ENCODE measurements at places on chromosomes 7 and 10.

DNA sequence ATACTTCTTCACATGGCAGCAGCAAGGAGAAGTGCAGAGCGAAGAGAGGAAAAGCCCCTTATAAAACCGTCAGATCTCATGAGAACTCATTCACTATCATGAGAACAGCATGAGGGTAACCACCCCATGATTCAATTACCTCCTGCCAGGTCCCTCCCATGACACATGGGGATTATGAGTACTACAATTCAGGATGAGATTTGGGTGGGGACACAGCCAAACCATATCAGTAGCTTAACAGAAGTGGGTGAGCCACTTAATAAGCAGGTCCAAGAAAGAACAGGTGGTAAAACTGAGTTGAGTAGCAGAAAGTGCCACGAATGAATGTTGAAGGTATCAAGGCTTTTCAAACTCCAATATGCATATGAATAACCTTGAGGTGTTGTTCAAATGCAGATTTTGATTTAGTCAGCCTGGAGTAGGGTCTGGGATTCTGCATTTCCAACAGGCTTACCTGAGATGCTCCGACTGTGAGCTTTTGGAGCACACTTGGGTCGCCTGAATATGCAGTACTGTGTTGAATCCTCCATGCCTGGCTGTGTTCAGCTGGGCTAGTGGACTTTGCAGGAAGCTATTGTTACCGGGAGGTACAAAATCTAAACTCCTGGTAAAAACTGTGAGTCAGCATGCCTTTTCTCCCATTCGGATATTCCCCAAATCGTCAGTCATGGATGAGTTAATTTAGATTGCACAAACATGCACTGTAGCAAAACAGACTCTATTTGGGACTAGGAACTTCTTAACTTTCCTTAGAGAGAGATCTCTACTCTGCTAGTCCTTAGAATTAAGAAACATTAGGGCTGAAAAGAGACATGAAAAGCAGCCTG is 69.0 kb upstream of the PRKCQ start:
- DNase-seq: no peak

GRCh38 chr7:120539321-120539720 is 266.3 kb downstream of the KCND2 start:
- no peak for DNase-seq

DNA sequence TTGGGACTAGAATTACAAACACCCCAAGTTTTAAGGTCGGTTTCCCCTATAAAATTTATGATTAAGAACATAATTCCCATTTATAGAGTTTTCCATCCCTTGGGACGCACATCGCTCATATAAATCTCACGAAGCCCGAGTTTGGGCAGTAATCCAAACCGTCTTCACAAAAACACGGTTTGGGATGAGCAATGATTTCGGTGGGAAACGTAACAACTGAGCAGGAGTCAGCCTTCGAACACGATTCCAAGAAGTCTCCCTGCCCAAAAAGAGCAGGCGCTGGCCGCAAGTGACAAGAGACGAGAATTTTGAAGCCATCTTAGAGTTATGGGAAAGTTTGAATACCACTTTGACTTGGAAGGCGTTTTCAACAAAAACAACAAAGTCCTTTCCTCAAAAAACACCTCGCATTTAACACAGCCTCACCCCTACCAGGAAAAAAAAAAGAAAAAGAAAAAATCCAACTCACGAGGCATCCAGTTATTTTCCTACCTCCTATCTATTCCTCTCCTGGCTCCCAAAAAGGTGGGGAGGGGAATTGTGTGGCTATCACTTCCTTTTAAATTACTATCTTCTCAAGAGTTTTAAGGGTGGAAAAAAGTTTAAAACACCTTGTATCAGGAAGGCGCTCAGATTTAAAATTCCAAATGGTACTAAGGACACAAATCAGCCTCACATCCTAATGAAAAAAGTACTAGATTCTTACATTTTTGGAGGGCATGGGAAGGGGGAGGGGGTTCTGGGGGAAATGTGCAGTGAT is 1.6 kb downstream of the SEPHS1 start:
- DNase-seq: no peak

GRCh38 chr10:72066318-72067284 is 21.8 kb downstream of the SPOCK2 start:
- no peak for DNase-seq

DNA sequence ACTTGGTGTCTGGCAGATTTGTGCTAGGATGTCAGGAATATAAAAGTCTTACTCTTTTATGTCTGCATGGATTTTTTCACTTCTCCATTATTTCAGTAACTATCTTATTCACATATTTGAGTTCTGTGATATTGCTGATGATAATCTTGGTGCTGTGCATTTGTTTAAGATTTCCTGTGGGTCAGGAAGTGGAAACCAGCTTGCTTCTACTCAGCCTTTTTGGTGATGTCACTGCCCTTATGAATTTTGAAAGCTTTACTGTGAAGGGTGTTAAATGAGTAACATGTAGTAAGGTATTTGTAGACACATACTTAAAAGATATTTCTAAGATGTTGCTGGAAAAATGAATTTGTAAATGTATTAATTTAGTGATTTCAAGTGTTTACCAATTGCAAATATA is 69.5 kb upstream of the VOPP1 start:
- no peak for DNase-seq

GRCh38 chr7:114649689-114650088 is 235.1 kb downstream of the FOXP2 start:
- no peak for DNase-seq

DNA sequence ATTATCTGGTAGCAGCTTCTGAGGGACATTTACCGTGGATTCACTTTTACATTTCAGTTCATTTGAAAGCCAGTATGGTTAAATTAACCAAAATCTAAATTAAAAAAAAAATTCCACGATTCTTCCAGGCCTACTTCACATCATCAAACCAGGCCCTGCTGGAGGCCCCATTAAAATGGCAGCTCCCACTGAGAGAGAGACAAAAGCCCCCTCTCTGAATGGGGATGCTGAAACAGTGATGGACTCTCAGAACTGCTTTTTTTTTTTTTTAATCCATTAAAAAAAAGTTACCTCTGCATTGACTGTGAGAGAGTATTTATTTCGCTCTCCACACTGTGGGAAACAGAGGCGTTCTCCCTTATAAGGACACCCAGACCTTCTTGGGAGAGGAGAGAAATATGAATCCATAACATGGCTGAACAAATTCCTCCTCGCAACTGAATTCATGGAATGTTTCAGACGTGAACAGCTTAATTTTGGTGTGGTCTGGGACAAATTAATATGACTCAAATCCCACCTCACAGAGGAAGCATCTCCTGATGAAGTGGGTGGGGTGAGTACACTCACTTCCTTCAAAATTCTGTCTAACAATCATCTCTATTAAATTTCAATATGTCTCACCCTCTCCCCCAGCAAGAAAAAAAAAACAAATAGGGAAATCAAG is 73.5 kb downstream of the SAMD9 start:
- DNase-seq: no peak

DNA sequence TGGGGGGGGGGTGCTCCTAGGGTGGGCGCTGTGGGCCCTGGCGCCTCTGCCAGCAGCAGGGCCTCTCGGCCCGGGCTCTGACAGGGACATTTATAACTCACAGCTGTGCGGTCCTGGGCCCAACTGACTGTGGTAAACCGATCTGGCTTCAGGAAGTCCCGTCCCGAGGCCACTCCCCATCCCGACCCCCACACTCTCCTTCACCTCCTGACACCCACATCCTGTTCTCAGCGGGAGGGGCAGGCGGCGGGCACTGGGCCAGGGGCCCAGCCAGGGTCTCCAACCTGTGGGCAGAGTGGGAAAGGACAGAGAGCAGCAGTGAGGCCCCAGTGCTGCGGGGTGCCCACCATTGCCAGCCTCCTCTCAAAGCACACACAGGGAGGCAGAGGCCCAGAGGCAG is 69.1 kb downstream of the ZMIZ1 start:
- peak; percentile 67 for DNase-seq

GRCh38 chr7:27132214-27132613 is 1.7 kb upstream of the HOXA4 start:
- DNase-seq: no peak

DNA sequence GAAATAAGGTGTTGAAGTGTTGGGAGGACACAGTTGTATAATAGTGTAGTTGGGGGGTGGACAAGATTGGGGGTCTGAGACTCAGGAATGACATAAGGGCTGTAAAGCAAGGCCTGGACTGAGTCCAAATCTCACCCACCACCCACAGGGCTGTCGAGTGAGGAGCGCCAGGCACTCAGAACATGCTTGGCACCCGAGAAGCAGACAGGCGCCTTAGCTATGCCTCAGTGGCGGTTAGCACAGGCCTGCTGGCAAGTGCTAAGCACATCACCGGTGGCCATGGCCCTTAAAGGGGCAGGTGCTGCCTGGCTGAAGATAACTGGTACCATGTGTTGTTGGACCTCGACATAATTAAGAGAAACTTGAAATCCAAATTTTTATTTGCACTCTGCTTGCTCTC is 90.7 kb downstream of the COL13A1 start:
- no peak for DNase-seq

All from HL-60 (cell line).